ENCODE measurements at places on chromosomes 5 and 9.

DNA sequence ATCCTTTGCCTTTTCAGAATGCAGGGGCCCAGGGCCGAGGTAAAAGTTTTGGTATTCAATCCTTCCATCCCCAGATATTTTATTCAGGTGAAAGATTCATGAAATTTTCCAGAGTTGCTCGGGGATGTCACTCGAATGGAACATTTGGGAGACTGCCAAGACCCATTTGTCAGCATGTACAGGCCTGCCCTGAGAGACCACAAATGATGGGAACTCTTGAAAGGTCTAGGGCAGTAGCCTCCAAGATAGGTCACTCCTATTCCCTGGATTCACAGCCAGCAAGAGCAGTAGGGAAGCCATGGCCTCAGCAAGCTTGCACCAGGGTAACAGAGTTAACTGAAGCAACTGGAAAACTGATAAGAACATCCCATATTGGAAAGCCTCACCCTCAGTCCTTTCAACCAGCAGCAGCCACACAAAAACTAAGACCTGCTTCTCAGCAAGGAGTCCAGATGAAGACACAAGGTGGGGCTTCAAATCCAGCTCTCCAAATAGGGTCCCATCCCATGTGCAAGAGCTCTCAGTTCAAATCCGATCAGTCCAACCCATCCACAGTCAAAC is 12.5 kb downstream of the CARD6 start:
- DNase-seq: no peak

DNA sequence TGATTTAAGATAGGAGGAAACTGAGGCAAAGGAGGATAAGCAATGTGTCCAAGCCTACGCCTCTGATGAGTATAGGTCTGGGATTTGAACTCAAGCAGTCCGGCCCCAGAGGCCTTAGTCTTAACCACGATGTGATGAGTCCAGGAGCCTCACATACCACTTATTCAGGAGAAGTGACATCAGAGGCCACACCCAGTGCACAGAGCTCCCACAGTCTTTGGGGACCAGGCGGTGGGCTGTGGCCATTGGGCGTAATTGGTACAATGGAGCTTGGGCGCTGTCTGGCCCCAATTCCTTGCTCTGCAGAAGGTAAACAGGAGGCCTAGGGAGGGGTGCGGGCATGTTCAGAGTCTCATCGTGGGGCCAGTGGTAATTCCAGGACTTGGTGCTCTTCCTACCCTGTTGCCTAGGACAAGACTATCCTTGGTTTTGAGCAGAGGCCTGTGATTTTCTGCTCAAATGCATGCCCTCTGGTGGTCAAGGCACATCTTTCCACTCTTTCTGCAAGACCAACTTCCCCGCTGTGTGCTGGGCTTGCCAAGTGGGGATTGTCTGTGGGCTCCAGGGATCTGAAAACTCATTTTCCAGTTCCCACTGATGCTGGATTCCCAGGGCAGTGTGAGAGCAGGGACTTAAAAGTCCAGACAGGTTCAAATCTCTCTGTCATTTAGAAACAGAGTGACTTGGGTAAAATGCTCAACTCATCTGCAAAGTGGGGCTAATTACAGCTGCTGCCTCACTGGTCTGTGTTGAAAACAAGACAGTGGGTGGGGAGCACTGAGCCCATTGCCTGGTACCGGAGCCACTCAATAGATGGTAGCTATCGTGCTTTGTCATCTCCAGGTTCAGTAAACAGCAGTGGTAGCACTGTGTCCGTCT is 15.8 kb downstream of the NDST1 start:
- peak; percentile 29 for DNase-seq

- DNase-seq: peak; percentile 72
Observed at GRCh38 chr9:113657765-113658544, 194.4 kb downstream of the RGS3 start.

DNA sequence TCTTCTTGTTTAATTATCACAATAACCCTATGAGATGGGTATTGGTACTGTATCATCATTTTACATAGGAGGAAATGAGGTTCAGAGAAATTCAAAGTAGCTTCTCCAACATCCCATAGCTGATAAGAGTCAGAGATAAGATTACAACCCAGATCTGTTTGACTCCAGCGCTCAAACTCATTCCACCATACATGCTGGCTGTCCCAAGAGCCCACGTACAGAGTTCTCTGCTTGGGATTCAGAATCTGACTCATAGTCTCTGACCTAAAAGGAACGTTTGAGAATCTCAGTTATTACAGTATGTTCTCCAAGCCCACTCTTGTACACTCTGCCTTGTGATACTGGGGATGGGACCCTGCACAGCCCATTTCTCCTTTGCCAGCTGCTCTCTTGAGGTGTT is 90.2 kb downstream of the TMEM215 start:
- no peak for DNase-seq

- DNase-seq: no peak
Observed at GRCh38 chr9:98625728-98626127, 83.0 kb downstream of the GABBR2 start.

DNA sequence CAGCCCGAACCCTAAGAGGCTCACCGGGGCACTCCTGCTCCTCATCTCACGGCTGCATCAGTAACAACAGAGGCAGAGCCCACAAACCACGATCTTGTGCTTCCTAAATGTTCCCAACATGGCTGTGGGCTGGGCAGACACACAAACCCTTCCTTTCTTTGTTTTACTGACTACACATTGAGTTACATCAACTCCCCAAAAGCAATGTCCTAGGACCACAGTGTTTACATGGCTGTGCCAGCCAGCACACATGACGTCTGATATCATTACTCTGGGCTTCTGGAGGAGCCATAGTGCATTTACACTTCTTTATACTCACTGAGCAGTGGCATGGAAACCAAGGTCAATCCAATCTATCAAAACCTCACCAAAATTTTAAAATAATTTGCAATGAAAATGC is 101.4 kb downstream of the LHFPL2 start:
- no peak for DNase-seq

GRCh38 chr5:61588216-61588615 is 256.2 kb downstream of the ZSWIM6 start:
- no peak for DNase-seq

DNA sequence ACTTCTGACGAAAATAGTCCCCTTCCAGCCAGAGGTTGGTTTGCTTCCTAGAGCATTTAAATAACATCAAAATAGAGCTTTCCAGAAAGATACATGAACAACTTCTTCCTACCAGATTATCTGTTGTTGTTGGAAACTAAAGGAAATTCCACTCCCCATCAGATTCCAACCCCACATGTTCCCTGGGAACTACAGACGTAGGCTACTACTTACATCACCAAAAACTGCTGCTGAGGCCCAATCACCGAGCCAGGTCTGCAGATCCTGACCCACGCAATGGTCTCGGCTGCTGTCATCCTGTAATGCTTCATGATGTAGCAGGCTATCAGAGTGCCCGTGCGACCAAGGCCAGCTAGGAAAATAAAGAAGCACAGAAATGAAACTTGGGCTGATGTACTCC is 73.4 kb downstream of the HABP4 start:
- DNase-seq: no peak

- no peak for DNase-seq
Observed at GRCh38 chr9:86706391-86706790, 240.9 kb downstream of the GAS1 start.

DNA sequence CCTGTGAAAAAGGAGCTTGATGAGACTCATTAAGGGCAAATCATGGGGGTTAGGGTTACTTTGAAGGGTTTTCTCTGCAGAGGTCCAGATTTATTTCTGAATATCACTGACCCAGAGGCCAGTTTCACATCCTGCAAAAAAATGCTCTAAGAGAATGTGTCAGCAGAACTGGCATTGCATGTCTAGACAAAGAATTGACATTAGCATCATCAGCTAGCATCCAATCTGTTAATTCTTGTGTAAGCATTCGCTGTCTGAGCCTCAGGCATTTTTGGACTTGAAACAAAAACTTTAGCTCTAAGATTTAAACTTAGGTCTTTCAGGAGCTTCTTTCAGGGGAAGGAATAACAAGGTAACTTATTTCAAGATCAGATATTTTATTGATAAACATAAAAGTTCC is 187.9 kb upstream of the ELL2 start:
- no peak for DNase-seq
